Tongue (tissue), 3 donors: ENCODE measurements at places on chromosomes 11 and 22.

- no peak for DNase-seq
These were observed 31.3 kb downstream of the SERPINH1 start for GRCh38 chr11:75593286-75593915.

GRCh38 chr11:1546536-1547466, 25.3 kb downstream of the DUSP8 start:
- peak; percentile 78 for DNase-seq

DNA sequence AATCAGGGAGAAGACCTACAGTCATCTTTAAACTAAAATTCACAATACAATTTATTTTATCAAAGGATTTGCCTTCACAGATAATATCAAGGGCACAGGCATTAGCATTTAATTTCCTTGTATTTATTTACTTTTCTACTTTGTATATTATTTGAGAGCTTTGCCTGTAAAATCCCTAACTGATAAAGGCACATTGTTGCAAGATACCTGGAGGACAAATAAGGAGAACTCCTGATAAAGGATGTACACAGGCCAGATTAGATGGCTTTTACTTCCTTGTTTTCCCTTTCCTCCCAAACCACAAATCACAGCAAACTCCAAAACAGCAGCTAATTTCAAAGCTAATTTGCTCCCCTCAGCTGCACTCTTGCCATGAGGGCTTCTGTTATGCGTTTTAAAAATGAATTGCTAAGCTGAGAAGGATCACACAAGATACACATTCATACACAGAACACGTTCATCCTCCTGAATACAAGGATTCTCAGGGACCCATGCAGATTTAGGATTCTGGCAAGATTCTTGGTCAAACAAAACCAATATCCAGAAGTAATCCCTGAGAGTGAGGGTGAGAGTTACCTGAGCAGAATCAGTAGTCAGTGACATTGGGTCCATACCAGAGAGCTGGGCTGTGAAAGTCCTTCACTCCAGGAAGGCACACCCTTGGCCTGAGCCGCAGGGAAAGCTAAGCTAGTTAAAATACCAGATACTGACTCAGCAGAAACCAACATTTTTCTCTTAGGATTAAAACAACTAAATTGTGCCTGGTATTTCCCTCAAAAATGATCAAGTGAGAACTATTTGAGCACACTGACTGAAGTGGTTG, 100.3 kb upstream of the CLPB start:
- no peak for DNase-seq

- DNase-seq = peak; percentile 76
These were observed 142.9 kb downstream of the CRYBB2 start for GRCh38 chr22:25362215-25362882.

DNA sequence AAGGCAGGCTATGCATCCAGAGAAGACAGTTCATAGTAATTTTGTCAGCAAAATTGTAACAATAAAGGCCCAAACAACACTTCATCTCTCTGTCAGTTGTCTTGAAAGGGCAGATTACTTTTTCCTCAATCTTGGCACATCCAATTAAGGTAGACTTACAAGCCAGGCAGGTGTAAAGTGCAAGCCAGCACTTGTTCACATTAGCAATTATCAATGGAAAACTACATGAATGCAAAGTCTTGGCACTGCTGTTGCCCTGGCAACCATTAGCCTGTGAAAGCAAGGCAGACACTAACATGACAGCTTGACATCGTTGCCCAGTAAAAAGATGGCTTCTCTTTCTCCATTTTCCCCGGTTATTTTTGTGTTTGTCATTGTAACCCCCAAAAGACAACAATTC, 677.2 kb upstream of the TENM4 start:
- peak; percentile 8 for DNase-seq

DNA sequence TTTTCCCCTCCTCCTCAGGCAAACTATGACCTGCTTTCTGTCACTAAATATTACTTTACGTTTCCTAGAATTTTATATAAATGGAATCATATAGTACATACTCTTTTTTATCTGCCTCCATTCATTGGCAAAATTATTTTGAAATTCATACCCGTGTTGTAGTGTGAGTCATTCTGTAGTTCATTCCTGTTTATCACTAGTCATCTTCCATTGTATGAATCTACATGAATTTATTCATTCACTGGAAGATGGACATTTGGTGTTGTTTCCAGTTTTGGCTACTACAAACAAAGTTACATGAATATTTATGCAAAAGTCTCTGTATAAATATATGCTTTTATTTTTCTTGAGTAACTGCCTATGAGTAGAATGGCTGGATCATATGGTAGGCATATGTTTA, 60.7 kb upstream of the OPCML start:
- DNase-seq = no peak

- DNase-seq = no peak
These were observed 11.3 kb upstream of the CD5 start for GRCh38 chr11:61090982-61091372.

DNA sequence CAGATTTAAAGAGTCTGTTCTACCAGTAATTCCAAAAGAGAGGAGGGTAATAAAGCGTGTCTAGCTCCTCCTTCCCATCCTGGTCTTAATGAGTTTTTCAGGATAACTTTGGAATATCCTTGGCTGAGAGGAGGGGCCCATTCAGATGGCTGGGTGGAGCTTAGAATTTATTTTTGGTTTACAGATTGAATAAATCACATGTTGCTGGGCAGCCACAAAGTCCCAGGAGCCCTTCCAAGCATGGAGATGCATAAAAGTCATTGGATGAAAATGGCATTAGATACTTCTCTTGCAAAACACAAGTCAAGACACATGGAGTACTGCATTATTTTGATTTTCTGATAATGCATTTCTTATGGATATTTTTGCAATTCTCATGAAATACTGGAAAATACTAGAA, 139.0 kb downstream of the TRPC6 start:
- no peak for DNase-seq

DNA sequence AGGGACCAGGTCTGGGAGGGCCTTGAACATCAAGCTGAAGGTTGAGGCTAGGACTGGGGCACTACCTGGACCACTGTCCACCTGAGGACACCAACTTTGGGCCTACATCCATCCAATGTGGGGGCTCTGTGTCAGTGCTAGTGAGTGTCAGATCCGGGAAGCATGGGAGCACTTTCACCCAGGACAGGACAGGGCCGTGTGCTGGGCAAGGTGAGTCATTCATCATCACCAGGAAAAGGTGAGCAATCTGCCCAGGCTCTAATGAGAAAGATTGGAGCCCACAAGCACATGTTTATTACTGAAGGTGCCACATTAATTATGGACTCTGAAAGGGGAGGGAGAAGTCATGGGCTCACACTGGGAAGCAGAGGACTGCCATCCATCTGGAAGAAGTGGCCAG, 39.7 kb upstream of the DRD2 start:
- DNase-seq = no peak

GRCh38 chr11:125078016-125078415, 14.9 kb downstream of the SLC37A2 start:
- no peak for DNase-seq

DNA sequence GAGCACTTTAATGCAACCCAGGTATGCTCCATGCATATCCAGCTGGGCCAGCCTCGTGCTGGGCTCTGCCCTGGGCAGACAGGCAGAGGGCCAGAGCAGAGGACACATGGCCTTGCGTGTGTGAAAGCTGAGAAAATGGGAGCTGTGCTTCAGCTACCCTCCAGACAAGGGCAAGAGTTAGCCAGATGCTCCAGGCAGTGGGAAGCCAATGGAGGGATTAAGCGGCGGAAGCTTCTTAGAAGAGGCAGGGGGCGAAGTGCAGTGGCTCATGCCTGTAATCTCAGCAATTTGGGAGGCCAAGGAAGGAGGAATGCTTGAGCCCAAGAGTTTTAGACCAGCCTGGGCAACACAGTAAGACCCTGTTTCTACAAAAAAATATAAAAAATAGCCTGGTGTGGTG, 9.8 kb upstream of the ARHGEF17 start:
- no peak for DNase-seq

DNA sequence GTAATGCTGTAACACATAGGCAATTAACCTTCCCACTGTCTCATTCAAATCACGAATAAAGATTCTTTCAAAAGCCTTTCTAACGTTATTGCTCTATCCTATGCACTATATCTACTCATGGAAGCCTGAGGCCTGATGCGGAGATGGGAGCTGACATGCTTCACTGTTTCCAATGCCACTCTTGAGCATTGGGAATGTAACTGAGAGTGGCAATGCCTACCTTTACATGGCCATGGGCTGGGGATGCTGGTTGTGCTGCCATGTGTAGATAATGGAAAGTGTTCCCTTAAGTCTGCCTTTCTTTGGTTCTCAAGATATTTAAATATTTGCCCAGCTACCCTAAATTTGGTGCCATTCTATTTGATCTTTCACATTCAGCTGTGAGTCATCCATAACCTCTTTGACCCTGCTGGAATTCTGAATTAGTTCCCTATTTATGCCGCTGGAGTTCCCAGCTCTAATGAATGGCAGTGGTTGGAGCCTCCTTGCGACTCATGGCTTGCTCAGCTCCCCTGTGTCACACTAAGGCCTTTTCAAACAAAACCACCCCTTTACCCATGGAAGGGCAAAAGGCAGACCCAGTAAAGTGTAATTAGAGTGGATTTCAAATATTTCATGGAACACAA, 21.4 kb upstream of the DKK3 start:
- DNase-seq = no peak

DNA sequence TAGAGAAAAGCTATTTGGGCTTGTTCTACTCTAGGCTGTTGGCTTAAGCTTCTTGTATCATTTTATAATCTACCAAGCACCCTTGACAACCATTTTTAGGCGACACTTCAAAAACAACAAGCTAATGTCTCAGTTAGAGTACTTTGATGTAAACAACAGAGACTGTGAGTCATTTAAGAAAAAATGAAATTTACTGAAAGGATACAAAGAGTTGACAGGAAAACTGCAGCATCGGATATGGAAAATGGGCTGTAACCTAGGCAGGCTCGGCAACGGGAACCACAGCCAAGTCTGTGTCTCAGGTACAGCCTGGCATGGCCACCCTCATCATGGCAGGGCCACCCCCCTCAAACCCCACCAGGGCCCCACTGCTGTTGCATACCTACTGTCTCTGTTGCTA, 4.4 kb upstream of the RNF169 start:
- no peak for DNase-seq

DNA sequence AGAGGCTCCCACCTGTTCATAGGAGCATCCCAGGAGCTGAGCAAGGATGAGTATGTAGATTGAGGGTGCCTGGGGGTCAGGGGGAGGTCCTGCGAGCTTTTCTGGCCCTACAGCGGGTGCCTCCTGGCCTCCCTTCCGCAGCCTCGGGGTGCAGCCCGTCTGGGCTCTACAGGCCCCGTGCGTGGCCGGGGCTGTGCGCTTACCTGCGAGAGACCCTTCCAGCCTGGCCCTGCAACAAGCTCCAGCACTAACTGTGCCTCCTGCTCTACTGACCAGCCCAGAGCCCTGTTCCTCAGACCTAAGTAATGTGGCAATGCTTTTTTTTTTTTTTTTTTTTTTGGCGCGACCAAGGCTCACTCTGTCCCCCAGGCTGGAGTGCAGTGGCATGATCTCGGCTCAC, 1129.1 kb downstream of the BRD1 start:
- no peak for DNase-seq

- no peak for DNase-seq
These were observed 87.1 kb downstream of the ADAMTS15 start for GRCh38 chr11:130535520-130535919.

GRCh38 chr11:68968306-68969250, 12.2 kb downstream of the MRGPRD start:
- DNase-seq = no peak

DNA sequence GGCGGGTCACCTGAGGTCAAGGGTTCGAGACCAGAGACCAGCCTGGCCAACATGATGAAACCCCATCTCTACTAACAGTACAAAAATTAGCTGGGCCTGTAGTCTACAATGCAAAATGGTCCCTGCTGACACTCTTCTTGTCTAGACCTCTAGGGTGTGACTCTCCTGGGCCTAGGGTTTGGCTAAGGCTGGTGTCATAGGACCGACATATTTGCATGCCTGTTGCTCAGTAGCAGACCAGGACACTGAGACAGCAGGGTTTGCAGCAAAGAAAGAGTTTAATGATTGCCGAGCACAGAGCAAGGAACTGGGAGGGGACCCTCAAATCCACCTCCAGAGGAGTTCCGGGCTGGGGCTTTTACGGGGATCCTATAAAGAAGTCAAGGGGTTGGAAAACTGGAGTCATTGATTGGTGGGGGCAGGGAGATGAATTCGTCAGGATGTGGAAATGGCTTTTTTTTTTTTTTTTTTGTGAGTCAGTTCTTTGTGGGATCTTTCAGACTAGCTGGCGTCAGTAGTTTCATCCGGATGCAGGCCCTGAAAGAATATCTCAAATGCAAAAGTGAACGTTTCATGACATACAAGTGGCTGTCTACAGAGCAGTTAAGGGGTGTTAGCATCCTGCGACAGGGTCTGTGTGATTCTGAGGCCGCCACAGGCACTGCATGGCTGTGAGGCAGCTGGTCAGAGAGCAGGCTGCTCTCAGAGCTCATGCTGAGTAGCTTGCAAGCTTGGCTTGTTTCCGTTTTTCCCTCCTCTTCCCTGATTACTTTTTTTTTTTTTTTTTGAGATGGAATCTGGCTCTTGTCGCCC, 27.2 kb upstream of the A4GALT start:
- DNase-seq = peak; percentile 46

- no peak for DNase-seq
These were observed 56.9 kb upstream of the EIF3D start for GRCh38 chr22:36585841-36586240.

- DNase-seq = no peak
These were observed 2154.9 kb downstream of the LRRC4C start for GRCh38 chr11:39304586-39304985.

DNA sequence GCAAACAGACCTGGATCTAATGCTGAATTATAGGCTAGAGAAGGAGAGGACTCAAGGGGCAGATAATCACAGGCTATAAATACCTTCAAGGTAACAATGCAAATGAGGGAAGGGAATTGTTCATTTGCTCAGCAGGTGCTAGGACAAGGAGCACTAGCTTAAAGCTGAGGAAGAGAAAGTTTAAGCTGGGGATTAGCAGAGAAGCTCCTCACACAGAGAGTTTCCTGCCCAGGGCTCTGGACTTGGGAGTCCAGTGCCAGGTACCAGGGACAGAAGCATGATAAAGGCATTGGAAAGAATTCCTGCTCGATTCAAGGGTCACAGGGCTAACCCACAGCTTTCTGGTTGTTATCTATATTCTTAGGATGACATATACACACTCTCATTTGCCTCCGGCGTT, 509.9 kb downstream of the NTM start:
- no peak for DNase-seq

GRCh38 chr11:60454212-60454611, 1.4 kb upstream of the MS4A1 start:
- no peak for DNase-seq

DNA sequence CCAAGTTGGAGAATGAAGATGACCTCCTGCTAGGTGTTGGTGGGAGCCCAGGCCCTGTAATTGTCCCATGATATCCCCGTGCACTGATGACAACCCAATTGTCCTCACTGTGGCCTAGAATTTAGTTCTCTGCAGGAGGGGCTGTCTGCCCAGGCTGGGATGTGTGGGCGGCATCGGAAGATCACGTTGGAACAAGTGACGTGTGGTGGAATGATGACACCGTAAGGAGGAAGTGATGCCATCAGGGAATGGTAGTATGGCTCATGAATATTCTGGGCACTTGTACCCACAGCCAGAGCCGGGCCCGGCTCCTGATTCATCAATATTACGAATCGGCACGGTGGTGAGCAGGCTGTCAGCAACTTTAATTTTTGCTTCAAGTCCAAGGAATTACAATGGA, 111.6 kb downstream of the MIAT start:
- no peak for DNase-seq
